ENCODE measurements at places on chromosomes 2 and 18.
A peak's percentile ranks its signal among the peaks of the same experiment; 100 is the strongest.

GRCh38 chr2:3147651-3148530, 229.7 kb downstream of the EIPR1 start:
- DNase-seq, result no peak

GRCh38 chr2:8606226-8606625, 75.6 kb upstream of the ID2 start:
- no peak for DNase-seq

DNA sequence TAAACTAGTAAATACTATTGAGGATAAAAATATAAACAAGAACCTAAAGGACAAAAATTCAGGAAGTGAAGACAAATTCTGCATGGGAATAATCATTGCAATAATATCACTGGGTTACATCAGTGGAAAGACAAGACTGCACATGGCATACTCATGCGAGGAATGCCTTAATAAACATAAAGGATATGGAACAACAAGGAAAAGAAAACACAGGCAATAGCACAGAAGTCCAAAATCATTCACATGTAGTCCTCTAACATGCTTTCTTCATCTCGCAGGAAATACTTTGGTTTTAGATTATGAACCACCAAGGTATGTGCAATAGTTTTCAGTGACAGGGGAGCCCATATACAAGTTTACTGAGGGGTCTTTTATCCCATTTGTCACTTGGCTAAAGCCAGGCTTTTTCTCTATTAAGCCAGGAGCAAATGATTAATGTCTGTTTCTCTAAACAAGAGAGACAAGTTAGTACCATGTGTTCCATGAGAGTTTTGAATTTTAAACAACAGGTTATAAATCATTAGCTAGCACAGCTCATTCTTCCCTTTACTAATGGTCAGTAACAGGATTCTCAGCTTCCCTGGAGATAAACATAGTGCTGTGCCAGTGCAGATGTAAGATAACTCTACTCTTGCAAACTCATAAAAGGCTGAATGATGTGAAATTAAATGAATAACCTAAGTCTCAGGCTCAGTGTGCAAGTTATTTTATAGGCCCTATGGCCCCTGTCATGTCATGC, 353.6 kb upstream of the FSIP2 start:
- no peak for DNase-seq

- no peak for DNase-seq
Observed at GRCh38 chr2:42371611-42372473, 10.8 kb upstream of the COX7A2L start.

DNA sequence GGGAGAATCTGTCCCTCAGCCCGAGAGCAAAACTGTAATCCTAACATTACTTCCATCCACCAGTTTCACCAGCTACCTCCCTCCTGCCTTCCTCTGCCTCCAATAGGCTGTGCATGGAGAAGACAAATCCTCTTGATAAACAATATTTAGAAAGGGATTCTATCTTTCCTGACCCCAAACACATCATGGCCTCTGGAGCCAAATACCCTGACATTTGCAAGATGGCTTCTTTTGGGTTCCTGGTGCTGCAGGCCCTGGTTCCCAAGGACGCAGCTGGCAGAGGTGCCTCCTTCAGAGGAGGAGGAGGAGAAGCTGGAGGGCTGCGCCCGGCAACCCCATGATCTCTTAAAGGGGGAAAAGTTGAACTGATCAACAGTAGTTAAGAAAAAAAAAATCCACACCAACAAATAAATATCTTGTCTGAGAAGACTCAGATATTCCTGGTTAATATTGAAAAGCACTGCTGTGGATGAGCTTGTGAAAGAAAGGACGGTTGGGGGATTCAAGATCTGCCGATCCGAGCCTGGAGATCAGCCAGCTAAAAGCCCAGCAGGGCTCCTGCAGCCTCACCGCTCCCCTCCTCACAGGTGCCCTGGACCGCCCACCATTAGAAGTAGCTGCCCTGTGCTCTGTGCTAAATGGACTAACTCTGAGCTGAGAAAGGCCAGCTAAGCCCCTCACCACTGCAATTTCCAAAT, 116.8 kb downstream of the MSH2 start:
- DNase-seq, result no peak

- DNase-seq, result no peak
Observed at GRCh38 chr2:45134726-45135125, 125.5 kb upstream of the SIX2 start.

GRCh38 chr18:45139478-45139877, 458.8 kb downstream of the SETBP1 start:
- no peak for DNase-seq

DNA sequence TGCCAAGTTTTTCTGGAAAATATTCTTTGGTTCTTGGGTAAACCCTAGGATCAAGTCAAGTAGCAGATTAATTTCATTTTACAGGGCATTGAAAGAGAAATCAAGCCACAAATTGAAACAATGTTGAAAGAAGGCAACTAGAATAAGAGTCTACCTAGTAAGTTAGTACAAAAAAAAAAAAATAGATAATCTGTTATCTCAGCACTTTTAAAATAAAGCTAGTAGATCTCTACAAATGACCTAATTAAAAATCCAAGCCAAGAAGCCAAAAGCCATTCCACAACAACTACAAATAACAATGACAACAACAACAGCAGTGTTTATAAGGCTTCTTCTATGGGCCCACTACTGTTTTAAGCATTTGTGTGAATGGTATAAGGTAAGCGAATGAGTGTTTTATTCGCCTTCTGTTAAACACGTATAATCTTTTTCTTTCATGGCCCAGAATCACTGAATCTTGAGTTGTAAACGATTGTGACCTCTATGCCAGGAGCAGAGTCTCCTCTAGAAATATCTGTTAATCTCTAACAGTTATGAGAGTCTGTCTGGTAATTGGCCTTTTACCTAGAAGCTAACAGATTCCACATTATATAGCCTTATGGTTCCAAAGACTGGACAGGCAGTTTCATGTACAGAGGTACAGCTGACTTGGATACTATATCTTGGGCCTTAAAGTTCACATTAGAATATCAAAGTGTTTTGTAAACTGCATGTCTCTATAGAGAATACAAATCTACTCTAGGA, 28.6 kb upstream of the CUL3 start:
- no peak for DNase-seq

DNA sequence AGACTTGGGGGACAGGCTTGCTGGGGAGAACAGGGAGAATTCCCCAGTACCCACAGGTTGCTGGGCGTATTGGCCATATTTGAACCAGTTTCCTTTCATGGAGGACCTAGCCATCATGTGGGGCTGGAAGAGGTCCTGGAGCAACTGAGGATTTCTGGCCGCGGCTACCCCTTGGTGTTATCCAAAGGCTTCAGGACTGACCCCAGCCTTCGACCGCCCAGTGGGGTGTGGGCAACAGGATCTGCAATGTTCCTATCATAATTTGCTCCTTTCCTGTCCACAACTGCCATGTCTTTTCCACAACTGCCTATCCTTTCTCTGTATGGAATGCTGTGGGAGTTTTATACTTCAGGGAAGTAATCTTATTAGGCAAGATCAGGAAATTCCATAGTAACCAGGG, 1053.6 kb upstream of the SLC39A10 start:
- DNase-seq, result no peak

- no peak for DNase-seq
Observed at GRCh38 chr18:40133253-40133652, 1821.8 kb upstream of the PIK3C3 start.

DNA sequence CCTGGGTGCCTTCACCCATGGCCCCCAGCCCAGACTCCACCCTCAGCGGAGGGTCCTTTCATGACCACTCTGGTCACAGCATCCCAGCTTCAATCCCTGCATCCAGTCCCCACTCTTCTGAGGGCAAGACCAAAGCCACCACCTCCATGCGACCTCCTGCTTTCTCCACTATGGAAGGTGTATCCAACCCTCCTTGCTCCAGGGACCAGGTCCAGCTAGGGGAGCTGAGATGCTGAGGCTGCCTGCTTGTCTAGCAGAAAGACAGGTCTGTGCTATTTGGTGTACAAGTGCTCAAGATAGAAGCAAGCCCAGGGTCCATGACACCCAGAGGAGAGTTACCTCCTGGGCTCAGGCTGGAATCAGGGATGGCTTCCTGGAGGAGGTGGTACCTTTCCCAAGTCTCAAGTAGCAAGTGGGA, 73.8 kb upstream of the RAB6C start:
- no peak for DNase-seq

DNA sequence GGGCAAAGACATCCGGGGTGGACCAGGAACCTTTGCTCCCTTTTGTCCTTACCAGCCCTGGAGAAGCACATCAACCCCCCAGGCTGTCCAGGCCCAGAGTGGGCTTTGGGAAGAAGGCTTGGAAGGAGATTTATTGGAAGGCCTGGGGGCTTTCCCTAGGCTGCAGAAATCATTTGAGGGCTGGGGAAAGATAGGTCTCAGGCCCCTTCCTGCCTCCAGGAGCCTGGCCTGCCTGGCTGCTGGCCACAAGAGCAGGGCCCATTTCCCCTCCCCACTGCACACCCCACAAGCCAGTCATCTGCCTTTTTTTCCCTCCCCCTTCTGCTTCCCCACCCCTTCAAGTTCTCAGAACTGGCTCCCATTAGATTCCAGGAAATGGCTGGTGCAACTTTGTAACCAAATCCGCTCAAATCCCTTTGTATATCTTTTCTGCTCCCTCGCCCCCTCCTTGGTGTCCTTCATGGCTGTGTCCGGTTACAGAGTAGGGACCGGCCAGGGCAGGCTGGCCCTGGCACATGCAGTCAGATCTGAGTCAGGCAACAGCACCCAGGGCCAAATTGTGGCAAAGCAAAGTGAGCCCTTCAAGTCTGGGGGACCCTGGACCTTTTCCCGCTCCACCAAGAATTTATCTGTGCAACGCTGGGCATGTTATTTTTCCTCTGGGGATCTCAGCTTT, 20.8 kb upstream of the TNP1 start:
- DNase-seq, result no peak

DNA sequence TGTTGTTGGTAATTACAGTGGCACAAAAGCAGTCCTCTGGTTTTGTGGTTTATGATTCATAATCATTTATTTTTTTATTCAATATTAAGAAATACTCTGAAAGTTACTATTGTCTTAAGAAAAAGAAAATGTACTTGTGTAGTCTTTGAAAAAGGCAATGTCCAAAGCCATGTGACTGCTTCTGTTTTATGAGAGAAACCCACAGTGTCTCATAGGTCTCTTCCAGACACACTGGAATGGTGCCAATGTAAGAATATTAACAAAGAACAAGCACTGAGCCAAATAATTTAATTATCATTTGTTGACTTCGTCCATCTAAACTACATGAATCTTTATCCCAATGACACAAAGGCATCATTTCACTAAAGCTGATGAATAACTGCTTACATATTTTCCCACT, 62.5 kb downstream of the RPRM start:
- no peak for DNase-seq

- DNase-seq, result no peak
Observed at GRCh38 chr2:160565099-160565845, 71.7 kb upstream of the RBMS1 start.

DNA sequence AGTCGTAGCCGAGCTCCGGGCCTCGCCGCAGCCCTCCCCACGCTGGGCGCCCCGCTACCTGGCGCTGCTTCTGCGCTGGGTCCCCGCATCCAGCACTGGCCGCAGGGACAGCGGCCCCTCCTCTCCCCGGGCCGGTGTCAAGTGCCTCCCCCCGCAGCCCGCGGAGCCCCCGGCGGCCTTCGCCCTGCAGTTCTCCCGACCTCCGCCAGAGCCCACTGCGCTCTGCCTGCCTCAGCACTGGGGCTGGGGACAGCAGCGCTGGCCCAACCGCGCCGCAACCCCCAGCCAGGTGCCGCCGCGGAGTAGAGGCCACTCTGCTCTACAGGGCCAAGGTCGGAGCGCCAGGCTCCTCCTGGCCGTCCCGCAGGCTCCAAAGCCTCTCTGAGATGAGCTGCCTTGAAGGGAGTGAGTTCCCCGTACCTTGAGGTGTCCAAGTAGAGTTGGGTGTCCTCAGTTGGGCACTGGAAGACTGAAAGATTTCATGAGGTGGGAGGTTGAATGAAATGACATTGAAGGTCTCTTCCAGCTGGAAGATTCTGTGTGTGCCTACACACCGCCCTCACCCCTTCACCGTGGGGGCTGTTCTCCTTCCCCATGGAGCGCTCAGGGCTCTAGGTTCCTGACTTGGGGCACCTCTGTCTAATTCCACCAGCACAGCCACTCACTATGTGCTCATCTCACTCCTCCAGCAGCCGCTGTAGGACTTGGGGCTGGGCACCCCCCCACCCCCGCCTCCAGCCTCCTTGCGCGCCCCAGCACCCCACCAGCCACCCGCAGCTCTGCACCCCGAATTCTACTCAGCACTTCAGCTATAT, 854 bp upstream of the DNMT3A start:
- DNase-seq, result peak; percentile 77

DNA sequence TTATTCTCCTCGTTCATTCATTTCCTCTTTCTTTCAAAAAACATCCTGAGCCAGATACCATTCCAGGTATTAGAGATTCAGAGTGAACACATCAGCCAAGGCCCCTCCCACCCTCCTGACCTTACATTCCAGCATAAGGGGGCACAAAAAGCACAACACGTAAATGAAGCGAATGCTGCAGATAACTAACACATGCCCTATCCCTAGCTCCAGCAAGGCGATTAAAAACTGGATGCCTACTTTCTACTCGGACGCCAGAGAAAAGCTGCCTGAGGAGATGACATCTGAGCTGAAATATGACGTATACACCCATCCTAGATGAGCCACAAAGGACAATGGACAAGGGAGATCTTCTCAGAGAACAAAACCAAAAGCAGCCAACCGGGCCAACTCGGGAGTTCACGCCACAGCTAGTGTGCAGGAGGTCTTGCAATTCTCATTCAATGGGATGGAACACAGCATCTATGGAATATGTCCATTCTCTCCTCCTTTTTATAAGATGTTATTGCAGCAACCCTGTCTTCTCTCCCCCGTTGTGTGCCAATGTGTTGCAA, 33.5 kb downstream of the FEZ2 start:
- no peak for DNase-seq

GRCh38 chr2:177262958-177263450, 1.5 kb downstream of the NFE2L2 start:
- no peak for DNase-seq

DNA sequence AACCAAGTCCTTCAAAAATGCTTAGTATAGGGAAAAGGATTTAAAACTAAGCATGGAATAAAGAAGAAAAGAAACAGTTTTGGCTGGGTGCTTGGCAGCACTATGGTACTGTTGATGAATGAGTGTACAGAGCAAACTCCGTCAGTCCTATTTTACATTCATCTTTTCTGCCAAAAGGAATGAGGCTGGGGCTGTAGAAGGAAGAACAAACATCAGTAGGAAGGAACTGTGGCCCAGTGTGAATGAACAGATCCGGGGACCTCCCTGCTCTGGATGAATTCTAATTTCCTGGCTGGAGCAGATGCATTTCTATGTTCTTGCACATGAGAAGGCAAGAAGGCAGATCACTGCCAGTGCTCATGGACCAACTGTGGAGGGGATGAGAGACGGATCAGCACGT, 474.0 kb upstream of the MEIS1 start:
- no peak for DNase-seq
